Urinary bladder (tissue), 4 donors: ENCODE measurements at places on chromosomes 5 and 9.

DNA sequence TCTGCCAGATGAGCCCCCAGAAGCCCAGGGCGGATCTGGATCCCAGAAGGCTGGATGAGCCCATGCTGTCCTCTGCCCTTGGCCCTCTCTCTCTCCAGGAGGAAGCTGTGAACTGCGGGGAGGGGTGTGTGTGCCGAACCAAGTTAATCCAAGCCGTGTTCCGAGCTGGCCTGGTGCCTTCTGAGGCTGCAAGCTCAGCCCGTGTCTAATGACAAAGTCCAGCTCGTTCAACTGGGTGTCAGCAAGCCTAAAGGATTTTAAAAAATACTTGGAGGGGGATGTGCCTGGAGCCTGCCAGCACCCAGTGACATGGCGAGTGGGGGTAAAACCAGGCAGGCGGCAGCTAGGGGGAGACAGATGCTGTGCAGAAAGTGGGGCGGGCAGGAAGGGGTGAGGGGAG lies 8.0 kb downstream of the STC2 start:
- no peak for DNase-seq

- DNase-seq = no peak
These were observed 28.1 kb upstream of the DAB2 start for GRCh38 chr5:39452846-39453245.

GRCh38 chr9:110880189-110880588 lies 158.1 kb downstream of the LPAR1 start:
- DNase-seq = no peak

- DNase-seq = no peak
These were observed 53.9 kb downstream of the RFX3 start for GRCh38 chr9:3471883-3472282.

DNA sequence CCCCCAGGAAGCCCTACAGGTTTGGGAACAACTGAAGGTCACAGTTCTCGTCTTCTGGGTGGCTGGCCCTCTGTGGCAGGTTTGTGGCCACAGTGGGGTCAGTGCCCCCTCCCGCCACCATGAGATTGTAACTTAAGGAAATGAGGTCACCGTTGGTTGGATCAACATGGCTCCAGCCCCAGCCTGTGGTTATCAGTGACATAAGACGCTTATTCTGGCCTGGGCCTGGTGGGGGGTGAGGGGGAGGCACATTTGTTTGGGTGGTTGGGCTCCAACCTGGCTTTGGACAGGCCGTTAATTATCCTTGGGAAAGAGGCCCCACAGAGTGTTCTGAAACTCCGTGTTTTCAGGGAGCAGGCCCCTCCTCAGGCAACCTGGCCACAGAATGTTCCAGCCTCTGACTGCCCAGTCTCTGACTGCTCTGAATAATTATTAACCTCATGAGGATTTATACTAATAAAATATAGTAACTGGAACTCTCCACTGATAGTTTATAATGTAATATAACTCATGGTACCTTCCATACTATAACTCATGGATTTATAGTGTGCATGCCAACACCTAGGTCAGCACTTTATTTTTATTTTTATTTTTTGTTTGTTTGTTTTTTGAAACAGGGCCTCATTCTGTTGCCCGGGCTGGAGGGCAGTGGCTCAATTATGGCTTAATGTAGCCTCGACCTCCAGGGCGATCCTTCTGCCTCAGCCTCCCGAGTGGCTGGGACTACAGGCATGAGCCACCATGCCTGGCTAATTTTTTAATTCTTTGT lies 58.0 kb upstream of the RPL26L1 start:
- no peak for DNase-seq

DNA sequence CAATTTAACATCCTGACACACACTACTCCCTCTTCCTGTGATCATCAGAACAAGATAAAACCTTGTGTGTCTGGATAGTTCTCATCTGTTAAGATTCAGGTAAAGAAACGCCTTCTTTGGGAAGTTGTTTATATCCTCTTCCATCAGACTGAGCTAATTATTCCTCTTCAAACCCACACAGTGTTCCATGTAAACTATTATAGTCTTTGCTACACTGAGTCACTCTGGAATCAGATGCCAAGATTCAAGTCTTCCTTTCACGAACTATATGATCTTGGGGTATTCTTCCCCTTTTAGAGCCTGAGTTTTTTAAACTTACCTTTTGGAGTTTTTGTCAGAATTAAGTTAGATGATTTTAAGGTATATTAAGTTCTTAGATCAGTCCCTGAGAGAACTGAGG lies 2.0 kb downstream of the OR1J1 start:
- DNase-seq = no peak

DNA sequence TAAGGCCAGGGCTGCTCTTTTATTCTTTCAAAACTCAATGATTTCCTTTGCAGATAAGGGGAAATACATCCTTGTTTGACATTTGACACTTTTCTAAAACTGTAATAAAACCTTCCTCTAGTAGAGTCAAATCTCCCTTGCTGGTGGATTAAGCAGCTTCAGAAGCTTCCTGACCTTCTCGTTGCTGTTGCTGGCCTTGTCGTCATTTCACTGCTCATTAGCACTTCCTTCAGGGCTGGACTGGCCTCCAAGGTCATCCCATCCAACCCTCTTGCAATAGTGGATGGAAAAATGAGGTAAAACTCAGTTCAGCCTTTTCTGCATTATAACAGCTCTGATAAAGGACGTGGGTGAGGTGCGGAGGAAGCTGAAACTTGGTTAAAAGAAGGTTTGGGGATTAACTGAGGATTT lies 1.1 kb upstream of the ADAMTSL1 start:
- DNase-seq = no peak

GRCh38 chr5:32278406-32278805 lies 34.3 kb downstream of the MTMR12 start:
- DNase-seq = no peak

GRCh38 chr5:135387629-135387960 lies 11.4 kb downstream of the MACROH2A1 start:
- DNase-seq = no peak

DNA sequence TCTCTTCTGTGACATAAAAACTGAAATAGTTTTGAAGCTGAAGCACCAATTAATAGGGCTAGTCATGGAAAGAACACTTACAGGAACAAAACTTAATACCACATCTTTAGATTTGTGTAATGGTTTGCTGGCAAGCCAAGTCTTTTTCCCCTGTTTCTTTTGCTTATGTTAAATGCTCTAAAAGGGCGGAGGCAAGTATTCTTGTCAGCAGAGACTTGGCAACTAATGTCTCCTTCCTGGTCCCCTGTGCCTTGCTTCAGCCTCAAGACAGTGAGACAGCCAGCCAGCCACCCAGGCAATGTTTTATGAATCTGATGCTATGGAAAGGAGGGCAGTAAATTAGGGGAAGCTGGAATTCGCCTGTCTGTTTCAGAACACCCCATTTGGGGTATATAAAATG lies 45.7 kb downstream of the PRRC1 start:
- DNase-seq = no peak

DNA sequence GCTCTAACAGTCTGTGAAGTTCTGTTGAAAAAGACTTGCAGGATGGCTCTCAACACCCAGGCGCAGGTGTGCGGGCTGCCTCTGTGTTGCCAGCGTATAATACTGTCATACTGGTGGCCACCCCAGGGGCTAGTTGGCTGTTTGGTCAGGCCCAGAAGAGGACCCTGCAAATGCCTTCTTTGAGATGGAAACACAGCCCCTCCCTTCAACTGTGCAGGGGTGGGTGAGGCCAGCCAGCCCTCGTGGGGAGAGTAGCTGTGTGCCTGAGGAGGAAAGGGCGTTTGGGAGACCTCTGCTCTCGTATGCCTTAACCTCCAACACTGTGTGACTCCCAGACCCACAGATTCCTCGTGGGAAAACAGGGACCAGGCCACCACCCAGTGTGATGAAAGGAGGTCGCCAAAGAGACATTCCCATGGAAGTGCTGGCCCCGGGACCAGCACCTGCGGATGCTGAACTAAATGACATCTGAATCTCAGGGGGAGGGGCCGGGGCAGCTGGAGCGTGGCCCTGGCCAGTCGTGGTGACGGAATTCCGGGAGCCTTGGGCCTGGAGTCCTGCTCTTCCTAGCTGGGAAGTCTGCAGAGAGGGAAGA lies 11.3 kb upstream of the SCGB3A1 start:
- DNase-seq = no peak

- DNase-seq = no peak
These were observed 396.9 kb downstream of the AGTPBP1 start for GRCh38 chr9:85344901-85345300.

DNA sequence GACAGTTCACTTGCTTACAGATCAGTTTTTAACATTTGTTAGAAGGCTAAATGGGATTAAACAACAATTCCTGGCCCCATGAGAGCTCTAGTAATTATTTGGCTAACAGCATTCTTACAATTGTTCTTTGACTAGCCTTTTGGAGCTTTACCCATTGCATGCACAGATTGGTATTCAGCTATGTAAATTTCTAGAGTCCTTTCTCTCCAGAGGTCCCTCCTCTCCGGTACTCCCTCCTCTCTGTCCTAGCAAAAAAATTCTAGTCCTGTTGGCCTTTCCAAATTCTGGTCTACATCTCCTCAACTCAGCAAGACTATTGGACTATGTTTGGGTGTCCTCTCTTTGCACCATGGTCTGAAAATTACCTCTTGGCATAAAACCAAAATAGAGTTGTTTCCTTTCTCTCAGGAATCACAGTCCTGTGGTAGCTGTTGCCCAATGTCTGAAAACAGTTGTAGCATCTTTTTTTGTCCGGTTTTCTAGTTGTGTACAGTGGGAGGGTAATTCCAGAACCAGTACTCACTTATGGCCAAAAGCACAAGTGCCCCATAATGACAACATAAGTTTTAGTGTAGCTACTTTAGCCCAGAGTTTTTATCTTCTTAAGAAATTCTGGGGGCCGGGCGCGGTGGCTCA lies 18.1 kb downstream of the SAR1B start:
- no peak for DNase-seq
